ENCODE measurements at places on chromosomes 7 and 10. TPM values are rescaled to one million over a fixed set of nuclear protein-coding genes. Genes with fewer than 3 reads are reported as not detected.

Gene COMTD1
- total RNA-seq: 228 TPM

Gene STMP1
- 3.0 TPM for total RNA-seq

Gene HOXA11
- 6.4 TPM for total RNA-seq

Gene SPDYE6
- total RNA-seq: not detected

Gene GARIN1A
- total RNA-seq: 0.27 TPM

Gene BLVRA
- total RNA-seq: 1.5 TPM

Gene SHH
- 3.7 TPM for total RNA-seq

DNA sequence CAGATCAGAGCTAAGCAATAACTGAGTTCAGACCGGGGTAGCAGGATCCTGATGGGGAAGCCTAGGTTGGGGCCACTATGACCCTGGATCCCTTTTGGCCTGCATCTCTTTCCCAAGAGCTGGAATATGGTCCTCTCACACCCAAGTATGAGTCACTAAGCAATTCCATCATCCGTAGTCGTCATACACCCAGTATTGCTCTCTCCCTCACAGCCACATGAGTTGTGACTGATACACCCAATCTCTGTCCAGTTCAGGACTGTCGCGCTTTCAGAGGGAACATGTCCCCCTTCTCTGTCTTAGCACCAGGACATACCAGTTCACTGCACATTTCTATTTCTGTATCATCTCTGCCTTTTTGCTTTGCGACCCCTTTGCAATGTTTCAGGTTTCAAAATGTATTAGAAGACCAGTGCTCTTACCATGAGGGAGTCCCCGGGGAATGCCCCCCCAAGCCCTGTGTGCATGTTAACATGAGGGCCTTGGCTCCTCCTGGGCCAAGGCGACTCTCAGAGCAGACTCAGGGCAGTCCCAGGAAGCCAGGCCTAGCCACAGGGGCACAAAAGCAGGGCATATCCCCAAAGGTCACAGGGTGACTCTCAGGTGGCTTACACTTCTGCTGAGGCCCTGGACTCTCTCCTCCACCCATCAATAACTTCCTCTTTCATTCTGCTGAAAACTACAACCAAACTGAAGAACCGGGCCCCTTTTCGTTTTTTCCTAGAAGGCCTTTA, 75.3 kb upstream of the SAMD8 start:
- DNase-seq: no peak
- no peaks in the 10 kb centered on the region for H3K4me1 ChIP-seq
- H3K36me3 ChIP-seq: no peaks in the 10 kb centered on the region

DNA sequence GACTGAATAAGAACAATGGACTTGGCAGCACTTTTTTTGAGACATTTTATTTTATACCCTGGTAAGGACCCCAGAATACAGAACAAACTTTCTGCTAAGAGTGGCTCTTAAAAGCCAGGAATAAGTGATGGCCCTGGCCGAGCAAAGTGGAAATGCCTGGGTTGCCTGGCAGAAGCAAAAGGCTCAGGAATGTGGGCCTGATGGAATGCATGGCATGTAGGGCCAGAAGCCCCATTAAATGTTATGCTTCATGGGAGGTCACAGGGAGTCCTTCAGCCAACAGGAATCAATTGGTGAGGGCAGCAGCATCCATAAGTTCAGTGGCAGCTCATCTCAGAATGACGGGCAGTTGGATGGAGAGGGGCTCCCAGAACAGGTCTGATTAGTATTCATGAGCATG, 301.5 kb upstream of the CACNA2D1 start:
- H3K4me1 ChIP-seq: no peaks in the 10 kb centered on the region
- H3K27ac ChIP-seq: no peak overlapping the region
- H3K4me3 ChIP-seq: no peak overlapping the region
- H3K36me3 ChIP-seq: no peaks in the 10 kb centered on the region
- no peaks in the 10 kb centered on the region for H3K27me3 ChIP-seq
- no peak for DNase-seq

GRCh38 chr10:67308912-67309311, 383.1 kb downstream of the LRRTM3 start:
- no peak overlapping the region for H3K27ac ChIP-seq
- DNase-seq: no peak
- no peaks in the 10 kb centered on the region for H3K4me1 ChIP-seq
- H3K4me3 ChIP-seq: no peak overlapping the region

DNA sequence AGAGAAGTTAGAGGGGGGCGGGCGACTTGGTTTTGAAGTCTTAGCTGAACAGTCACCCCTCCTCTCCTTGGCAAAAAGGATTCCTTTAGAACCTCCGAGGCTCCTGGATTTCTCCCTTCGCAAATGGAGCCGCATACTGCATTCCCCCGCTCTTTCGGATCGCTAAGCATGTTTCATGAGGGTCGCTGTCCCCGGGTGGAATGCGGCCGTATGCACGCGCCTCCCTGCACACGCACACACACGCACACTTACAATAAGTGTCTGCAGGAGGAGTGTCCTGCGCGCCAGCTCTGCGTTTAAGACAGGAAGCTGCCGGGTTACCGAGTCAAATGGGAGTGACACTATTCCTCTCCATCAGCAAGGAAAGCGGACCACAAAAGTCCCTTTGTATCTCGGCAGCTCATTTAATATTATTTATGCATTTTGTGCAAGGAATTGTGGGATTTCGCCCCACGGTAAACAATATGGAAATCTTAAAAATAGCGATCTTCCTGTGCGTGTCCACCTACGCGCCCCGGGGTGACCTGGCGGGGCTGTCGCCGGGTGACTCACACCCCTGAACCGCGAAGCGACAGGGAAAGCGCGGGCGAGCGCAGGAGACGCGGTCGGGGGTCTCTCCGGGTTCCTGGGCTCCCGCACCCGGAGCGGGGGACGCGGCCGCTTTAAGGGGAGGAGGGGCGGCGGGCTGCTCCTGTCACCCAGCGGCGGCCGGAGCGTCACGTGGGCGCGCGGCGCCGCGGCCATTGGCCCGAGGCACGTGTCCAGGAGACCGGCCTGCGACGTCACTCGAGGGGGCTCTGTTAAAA, 988 bp upstream of the EN2 start:
- peak overlapping the region; percentile 50 for H3K4me3 ChIP-seq
- peaks cover 41% of the 10 kb centered on the region for H3K4me1 ChIP-seq
- peaks cover 96% of the 10 kb centered on the region for H3K27me3 ChIP-seq
- peak; percentile 56 for DNase-seq
- H3K36me3 ChIP-seq: no peaks in the 10 kb centered on the region

DNA sequence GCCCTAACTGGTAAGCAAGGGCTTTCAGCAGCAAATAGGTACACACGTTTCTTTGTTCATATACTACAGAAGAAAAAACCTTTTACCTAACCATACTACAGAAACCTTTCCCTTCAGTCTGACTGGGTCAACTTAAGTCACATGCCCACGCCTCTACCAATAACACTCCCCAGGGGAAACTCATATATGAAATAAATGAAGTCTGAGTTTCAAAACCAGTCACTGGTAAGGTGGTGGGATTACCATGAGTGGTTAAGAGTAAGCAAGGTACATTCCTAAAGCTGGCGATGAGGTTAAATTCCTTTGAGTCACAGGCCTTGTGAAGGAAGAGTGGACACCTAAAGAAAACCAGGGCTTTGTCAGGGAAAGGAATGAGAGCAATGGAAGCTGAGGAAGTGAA, 21.4 kb upstream of the KIF20B start:
- no peaks in the 10 kb centered on the region for H3K4me1 ChIP-seq
- no peaks in the 10 kb centered on the region for H3K27me3 ChIP-seq
- no peak overlapping the region for H3K27ac ChIP-seq
- H3K4me3 ChIP-seq: no peak overlapping the region

DNA sequence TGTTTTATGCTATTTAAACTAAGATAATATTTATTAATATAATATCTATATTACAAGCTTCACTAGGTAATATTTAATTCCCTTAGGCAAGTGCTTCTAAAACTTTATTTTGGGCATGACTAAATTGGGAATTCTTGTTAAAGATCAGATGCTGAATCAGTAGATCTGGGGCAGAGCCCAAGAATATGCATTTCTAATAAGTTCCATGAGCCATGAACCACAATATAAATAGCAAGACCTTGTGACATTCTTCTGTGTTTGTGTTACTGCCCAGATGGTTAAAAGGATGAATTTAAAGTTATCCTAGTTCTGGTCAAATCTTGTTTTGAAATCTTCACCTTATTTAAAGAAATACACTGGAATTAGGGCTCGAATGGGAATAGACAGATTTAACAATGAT, 258.4 kb upstream of the CACNA2D1 start:
- no peak overlapping the region for H3K4me3 ChIP-seq
- H3K27ac ChIP-seq: no peak overlapping the region
- no peak for DNase-seq
- H3K27me3 ChIP-seq: no peaks in the 10 kb centered on the region

GRCh38 chr10:15370856-15371701, at the start of gene FAM171A1:
Gene FAM171A1, minus strand, starts transcription at chr10:15371289. Its CDS starts 237 bp downstream, at chr10:15371052.
- no peaks in the 10 kb centered on the region for H3K36me3 ChIP-seq
- peak; percentile 68 for DNase-seq
- H3K4me1 ChIP-seq: peaks cover 18% of the 10 kb centered on the region

GRCh38 chr10:4733150-4733842, 92.7 kb upstream of the AKR1E2 start:
- H3K4me1 ChIP-seq: no peaks in the 10 kb centered on the region
- H3K27me3 ChIP-seq: no peaks in the 10 kb centered on the region
- H3K4me3 ChIP-seq: no peak overlapping the region
- H3K36me3 ChIP-seq: no peaks in the 10 kb centered on the region

DNA sequence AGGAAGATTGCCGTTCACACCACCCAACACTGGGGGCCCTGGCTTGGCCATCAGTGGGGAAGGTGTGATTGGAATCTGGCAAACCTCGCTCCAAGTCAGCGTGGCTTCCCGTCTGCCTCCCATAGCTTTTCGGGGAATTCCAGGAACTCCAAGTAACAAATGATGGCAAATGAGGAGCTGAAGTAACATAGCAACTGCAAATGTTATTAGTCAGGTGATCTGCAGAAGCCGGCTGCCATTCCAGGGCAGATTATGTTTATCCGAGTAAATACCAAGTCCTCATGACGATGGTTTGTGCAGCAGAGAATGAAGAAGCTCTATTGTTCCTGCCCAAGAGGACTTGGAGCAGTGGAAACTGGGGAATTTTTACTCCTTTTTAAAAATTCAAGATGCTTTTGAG, 270.5 kb upstream of the PODXL start:
- peaks cover 10% of the 10 kb centered on the region for H3K27me3 ChIP-seq
- no peak for DNase-seq
- no peak overlapping the region for H3K4me3 ChIP-seq
- no peaks in the 10 kb centered on the region for H3K36me3 ChIP-seq
- no peaks in the 10 kb centered on the region for H3K4me1 ChIP-seq

DNA sequence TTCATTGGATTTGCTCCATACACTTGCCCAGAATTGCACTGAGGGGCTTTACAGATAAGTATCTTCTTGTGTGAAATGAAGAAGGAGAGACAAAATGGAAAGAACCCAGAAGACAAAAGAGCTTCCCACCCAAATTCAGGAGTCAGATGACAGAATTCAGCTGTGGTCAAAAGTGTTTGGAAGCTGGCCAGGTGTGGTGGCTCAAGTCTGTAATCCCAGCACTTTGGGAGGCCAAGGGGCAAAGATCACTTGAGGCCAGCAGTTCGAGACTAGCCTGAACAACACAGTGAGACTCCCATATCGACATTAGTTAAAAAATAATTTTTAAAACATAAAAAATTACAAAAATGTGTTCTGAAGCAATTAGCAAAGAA, 27.1 kb downstream of the DUSP5 start:
- H3K4me1 ChIP-seq: peaks cover 6% of the 10 kb centered on the region
- H3K36me3 ChIP-seq: no peaks in the 10 kb centered on the region
- no peak overlapping the region for H3K4me3 ChIP-seq
- peaks cover 17% of the 10 kb centered on the region for H3K27me3 ChIP-seq

- H3K36me3 ChIP-seq: no peaks in the 10 kb centered on the region
- H3K27ac ChIP-seq: no peak overlapping the region
- no peaks in the 10 kb centered on the region for H3K4me1 ChIP-seq
- H3K4me3 ChIP-seq: no peak overlapping the region
- H3K27me3 ChIP-seq: no peaks in the 10 kb centered on the region
- no peak for DNase-seq
These were observed 133.6 kb downstream of the SEMA3C start for GRCh38 chr7:80785276-80785675.

DNA sequence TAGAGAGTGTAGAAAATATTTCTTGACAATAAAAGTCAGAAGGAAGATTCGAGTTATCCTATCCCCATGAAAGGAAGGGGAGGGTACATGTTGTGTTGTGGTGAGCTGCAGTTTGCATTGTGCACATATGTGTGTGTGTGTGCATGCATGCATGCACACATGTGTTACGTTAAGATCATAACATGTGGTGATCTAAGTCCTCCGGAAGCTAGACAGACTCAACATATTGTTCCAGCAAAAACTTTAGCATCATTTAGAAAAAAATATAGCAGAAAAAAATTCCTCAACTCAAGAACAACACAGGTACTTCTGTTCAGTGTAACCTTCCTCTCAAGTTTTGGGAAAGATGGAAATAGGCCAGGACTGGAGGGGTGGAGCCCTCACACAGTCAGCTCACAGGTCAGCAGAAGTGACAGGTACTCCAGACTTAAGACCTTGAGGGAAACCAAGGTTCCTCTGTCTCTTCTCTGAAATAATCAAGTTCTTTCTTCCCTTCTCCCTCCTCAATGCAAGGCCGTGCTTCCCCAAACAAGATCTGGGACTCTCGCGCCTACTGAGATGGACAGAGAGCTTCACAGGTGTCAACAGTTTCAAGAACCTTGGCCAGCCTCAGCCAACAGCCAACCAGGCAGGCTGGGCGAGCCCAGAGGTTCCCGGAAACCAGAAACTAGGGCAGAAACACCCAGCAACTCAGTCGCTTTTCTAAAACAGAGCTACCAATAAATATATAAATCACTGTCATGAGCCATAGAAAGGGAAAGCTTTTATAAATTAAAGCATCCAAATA, 205.2 kb downstream of the FAM107B start:
- peak; percentile 56 for DNase-seq
- H3K27me3 ChIP-seq: no peaks in the 10 kb centered on the region
- no peak overlapping the region for H3K4me3 ChIP-seq

GRCh38 chr7:135670179-135670578, 7.9 kb downstream of the STMP1 start:
- DNase-seq: no peak
- no peaks in the 10 kb centered on the region for H3K27me3 ChIP-seq
- no peak overlapping the region for H3K27ac ChIP-seq
- H3K4me1 ChIP-seq: peaks cover 15% of the 10 kb centered on the region

- no peaks in the 10 kb centered on the region for H3K4me1 ChIP-seq
- no peak overlapping the region for H3K4me3 ChIP-seq
- DNase-seq: no peak
- no peaks in the 10 kb centered on the region for H3K27me3 ChIP-seq
- no peak overlapping the region for H3K27ac ChIP-seq
- no peaks in the 10 kb centered on the region for H3K36me3 ChIP-seq
These were observed 68.3 kb downstream of the HYCC1 start for GRCh38 chr7:22945584-22945983.

DNA sequence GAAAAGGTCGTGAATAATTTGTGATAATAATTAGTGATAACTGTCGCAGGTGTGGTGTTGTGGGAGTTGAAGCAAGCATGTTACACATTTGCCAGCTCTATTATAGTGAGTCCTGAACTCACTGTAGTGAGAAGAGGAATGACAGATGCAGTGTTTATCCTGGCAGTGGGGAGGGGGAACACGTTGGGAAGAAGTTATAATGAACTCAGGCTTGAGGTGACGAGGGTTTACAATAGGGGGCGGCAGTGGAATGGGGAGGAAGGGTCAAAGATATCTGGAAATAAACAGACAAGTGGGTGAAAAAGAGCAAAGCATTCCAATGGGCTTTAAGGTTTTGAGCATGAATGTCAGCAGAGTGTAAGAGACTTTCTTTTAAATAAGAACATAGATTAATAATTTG, 49.6 kb downstream of the ITPRID1 start:
- DNase-seq: no peak
- no peaks in the 10 kb centered on the region for H3K36me3 ChIP-seq
- H3K4me3 ChIP-seq: no peak overlapping the region
- no peak overlapping the region for H3K27ac ChIP-seq
- no peaks in the 10 kb centered on the region for H3K27me3 ChIP-seq
- H3K4me1 ChIP-seq: no peaks in the 10 kb centered on the region
